Smooth muscle cell of the pulmonary artery (primary cell): ENCODE measurements at places on chromosomes 4 and X. TPM values are rescaled to one million over a fixed set of nuclear protein-coding genes. Genes with fewer than 3 reads are reported as not detected.

The SH3D19 gene
- total RNA-seq: 20.3 and 48.0 TPM in 2 replicates

The OPHN1 gene
- total RNA-seq: 5.9 and 11.9 TPM in 2 replicates

The PFKFB1 gene
- 0.03 and 0.07 TPM in 2 replicates for total RNA-seq

The FGA gene
- total RNA-seq: not detected in 2 replicates

The PRRG3 gene
- not detected in 2 replicates for total RNA-seq

The UGT2B15 gene
- not detected in 2 replicates for total RNA-seq

The EGF gene
- total RNA-seq: 0.36 and 1.0 TPM in 2 replicates

The CEP135 gene
- 6.3 and 7.4 TPM in 2 replicates for total RNA-seq

The HPSE gene
- total RNA-seq: 0.13 and 0.33 TPM in 2 replicates

The PCYT1B gene
- 0.76 and 0.91 TPM in 2 replicates for total RNA-seq

The SCML1 gene
- 8.5 TPM in 2 replicates for total RNA-seq

The CABS1 gene
- total RNA-seq: not detected in 2 replicates

The VSIG4 gene
- not detected in 2 replicates for total RNA-seq

The PPARGC1A gene
- total RNA-seq: 0.13 and 2.7 TPM in 2 replicates

The FGF13 gene
- total RNA-seq: 0.13 and 0.86 TPM in 2 replicates

The SH2D1A gene
- total RNA-seq: not detected in 2 replicates

The PRMT9 gene
- total RNA-seq: 10.0 and 11.2 TPM in 2 replicates

The DAPP1 gene
- not detected in 2 replicates for total RNA-seq

The AADAT gene
- 2.5 and 2.8 TPM in 2 replicates for total RNA-seq

The ATOH1 gene
- not detected in 2 replicates for total RNA-seq

The CTAG2 gene
- not detected in 2 replicates for total RNA-seq

The YY2 gene
- total RNA-seq: 3.4 and 4.0 TPM in 2 replicates

The MAMLD1 gene
- 1.1 and 2.6 TPM in 2 replicates for total RNA-seq

The MAGEA8 gene
- total RNA-seq: not detected in 2 replicates

The TCP11X2 gene
- total RNA-seq: not detected in 2 replicates

The ARAF gene
- 22.9 and 23.7 TPM in 2 replicates for total RNA-seq
